LNCaP clone FGC (cell line): ENCODE measurements at places on chromosomes 6 and 20.

DNA sequence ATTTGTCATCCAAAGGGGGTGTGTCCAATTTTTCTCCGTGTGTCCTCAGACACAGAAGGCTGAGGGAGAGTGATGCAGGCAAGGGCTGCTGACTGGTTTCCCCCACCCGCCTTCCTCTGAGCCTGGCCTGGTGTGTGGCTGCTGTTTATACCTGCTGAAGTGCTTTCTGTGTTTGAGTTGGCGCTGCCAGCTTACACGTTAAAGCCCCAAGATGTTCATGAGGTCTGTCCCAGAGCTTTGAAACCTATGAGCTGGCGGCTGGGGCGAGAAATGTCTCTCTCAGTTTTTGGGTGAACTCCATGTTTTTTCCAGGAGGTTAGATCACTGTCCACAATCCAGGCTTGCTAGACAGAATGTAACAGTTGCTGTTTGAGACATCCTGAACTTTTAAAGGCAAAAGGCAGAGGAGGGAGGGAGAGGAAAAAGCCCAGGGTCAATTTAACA lies 69.0 kb upstream of the CCN2 start:
- DNase-seq, result no peak

DNA sequence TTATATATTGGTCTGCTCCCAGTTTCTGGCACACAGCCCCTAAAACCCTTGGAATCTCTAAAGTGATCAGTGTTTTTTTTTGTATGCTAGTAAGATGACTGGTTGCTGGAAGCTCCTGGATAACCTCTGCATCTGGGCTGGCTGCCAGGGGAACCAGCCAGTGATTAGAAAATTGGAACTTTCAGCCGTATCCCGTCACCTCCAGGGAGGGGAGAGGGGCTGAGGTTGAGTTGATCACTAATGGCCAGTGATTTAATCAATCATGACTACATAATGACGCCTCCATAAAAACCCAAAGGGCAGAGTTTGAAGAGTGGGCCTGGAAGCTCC lies 48.0 kb upstream of the NOP56 start:
- DNase-seq, result no peak

GRCh38 chr6:125255201-125255600 lies 46.6 kb downstream of the HDDC2 start:
- DNase-seq, result no peak

DNA sequence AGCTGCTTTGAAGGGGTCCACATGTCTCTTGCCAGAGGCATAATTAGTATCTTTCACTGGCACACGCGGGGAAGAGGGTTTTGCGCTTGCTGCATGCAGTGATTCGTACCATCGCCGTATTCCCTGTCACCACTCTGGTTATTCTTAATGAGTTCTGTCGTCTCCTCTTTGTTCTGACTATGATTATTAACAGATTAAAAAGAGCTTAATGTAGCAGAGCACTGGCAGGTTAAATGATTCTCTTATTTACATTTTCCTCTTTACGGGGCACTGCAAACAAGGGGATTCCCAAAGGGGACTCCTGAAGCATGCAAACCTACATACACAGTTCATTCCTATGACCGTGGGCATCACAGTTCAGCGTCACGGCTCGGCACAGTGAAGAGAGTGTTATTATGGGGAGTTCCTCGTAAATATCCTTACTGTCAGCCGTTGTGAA lies 204.8 kb downstream of the DTNBP1 start:
- no peak for DNase-seq
